ENCODE measurements at places on chromosomes 3 and 15.

GRCh38 chr3:127147291-127147885, 45.5 kb upstream of the PRR23E start:
- no peak for DNase-seq

- no peak for DNase-seq
These were observed 4.1 kb upstream of the CHRNA3 start for GRCh38 chr15:78624651-78625590.

- no peak for DNase-seq
These were observed 27.4 kb downstream of the TASOR start for GRCh38 chr3:56655709-56656108.

GRCh38 chr15:85760049-85760448, 34.7 kb downstream of the KLHL25 start:
- no peak for DNase-seq

DNA sequence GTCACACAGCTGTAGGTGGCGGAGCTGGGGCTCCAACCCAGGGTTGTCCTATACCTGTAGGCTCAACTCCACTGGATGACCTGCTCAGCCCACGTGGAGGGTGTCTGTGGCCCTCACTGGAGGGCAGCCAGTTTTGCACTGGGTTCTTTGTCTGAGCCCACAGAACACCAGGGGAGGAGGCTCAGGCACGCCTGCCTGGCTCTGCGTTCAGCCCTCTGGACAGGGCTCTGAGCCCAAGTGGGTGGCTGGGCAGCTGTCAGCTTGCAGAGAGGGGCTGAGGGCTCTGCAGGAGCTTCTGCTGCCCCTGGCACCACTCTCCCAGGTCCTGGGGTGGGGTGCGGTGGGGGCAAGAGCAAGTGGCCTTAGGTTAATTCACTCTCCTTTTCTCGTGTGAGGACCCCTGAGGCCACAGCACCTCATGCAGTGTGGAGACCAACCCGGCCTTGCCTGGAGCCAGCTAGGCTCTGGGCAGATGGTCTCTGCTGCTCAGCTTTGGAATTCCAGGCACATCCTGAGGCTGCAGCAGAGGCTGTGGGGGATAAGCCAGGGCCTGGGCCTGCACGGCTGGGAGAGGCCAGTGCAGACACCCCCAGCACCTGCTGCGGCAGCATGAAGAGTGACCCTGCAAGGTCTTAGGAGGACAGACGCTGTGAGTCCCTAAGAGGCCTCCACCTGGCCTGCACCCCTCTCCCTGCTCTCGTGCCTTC, 23.5 kb downstream of the DUSP7 start:
- DNase-seq, result no peak

- peak; percentile 43 for DNase-seq
These were observed 175.1 kb downstream of the SHQ1 start for GRCh38 chr3:72673011-72673771.

- DNase-seq, result no peak
These were observed 14.0 kb upstream of the SPINK8 start for GRCh38 chr3:48347500-48347899.

DNA sequence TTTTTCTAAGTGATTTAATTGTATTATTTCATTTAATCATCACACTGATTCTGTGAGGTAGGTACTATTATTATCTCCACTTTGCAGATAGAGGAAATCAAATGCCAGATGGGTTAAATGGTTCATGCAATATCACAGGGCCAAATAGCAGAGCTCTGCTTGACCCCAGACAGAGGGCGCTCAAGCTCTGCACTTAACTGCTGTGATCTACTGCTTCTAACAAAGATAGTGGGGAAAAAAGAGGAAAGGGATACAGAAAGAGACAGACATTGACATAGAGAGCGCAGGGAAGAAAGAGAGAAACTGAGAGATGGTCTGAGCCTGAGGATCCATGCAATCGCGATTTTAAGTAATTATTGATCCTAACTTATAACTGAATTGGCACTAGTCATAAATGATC, 279.1 kb upstream of the THRB start:
- DNase-seq, result peak; percentile 15

- no peak for DNase-seq
These were observed 38.4 kb downstream of the TSC22D2 start for GRCh38 chr3:150446470-150446977.

GRCh38 chr15:67003586-67003985, 61.8 kb upstream of the SMAD3 start:
- no peak for DNase-seq

- DNase-seq, result peak; percentile 33
These were observed 66.4 kb downstream of the DCUN1D1 start for GRCh38 chr3:182913889-182914288.

DNA sequence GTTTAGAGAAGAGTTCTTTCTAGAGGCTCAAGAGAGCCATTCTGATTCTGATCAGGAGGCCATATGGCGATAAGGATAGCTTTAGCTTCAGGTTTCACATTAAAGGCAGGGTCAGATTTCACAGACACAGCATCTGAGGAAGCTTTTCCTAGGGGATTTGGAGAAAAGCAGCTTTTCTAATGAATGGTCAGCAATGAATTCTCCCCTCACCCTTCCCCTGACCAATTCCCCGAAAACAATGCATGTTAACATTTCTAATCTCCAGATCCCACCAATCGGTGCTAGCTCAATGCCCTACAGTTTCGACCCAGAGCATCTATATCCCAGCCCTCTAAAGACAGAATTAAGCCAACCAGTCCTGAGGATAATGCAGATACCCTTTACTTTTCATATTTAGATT, 9.8 kb downstream of the AGBL1 start:
- no peak for DNase-seq

DNA sequence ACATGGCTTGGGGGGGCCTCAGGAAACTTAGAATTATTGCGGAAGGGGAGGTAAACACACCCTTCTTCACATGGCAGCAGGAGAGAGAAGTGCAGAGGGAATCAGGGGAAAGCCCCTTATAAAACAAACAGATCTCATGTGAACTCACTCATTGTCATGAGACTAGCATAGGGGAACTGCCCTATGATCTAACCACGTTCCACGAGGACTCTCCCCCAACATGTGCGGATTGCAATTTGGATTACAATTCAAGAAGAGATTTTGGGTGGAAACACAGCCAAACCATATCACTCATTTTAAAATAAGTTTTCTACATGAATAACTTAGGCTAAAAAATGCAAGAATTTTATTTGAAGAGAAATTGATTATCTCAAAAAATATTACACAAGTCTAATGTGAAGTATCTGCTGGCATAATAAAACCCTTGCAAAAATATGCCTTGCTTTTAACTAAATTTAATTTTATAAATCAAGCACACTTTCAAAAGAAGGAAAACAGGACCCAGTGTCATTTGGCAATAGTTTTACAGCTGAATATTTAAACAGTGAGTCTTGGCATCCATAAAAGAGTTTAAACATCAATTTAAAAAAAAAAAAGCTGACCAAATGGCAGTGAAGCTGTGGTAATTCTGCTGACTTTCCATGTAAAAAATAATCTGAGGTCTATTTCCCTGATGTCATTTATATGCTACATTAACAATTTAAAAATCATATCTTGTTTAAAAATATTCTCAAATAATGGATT, 1057.2 kb downstream of the NAALADL2 start:
- DNase-seq, result no peak

DNA sequence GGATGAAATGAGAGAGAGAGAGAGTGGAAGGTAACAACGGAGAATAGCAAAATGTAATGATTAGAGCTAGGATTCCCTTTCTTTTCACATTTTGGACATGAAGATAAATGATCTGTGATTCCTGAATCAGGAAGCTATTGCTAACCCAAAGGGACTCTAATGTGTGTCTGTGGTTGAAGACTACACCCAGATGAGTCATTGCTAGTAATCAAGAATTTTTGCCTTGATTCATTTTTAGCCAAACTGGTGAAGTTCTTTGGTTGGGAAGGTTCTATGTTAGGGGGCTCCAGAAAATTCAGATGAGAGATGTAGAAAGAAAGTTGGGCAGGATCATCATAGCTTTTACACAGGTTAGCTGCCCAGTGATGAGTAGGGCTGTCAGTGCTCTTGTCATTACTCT, 116.4 kb downstream of the DUT start:
- no peak for DNase-seq

- DNase-seq, result no peak
These were observed 37.0 kb downstream of the STARD9 start for GRCh38 chr15:42612367-42612912.

DNA sequence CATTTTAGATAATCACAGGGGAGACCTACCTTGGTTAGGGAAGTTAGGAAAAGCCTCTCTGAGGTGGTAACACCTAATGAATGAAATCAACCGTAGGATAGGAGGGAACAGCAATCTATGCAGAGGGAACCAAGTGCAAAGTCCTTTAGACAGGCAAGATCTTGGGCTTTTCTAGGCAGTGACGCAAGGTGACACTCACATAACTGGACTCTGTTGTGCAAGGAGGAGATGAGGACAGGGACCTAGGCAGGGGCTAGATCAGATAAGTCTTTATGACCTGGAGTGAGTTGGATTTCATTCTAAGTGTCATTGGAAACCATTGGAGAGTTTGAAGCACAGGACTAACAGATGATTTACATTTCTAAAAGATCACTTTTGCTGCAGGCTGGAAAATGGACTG, 4.6 kb upstream of the LMOD3 start:
- DNase-seq, result no peak

DNA sequence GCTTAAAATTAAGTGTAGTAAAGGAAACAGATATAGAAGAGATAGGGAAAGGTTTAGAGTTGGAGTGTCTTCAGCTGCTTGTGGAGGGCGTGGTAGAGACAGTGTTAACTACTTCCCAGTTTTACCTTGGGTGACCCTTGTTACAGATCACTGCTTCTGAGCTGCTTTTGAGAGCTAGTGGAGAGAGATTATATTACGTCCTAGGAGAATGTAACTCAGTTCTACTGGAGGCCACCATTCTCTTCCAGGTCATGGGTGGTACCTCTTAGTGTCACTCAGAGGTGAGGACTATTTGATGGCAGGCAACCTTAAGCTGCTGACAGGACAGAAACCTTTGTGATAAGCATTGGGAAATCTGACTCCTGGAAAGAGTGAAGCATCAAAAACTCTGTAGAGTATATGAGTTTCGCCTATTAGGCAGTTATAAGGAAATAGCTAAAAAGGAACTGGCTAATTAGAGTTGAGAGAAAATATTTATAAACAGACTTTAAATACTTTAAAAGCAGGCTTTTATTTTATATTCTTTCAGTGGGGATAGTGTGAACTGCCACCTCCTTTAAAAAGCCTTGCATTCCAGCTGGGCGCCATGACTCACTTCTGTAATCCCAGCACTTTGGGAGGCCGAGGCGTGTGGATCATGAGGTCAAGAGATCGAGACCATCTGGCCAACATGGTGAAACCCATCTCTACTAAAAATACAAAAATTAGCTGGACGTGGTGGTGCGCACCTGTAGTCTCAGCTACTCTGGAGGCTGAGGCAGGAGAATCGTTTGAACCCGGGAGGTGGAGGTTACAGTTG, 106.5 kb downstream of the ZNF609 start:
- DNase-seq, result no peak

DNA sequence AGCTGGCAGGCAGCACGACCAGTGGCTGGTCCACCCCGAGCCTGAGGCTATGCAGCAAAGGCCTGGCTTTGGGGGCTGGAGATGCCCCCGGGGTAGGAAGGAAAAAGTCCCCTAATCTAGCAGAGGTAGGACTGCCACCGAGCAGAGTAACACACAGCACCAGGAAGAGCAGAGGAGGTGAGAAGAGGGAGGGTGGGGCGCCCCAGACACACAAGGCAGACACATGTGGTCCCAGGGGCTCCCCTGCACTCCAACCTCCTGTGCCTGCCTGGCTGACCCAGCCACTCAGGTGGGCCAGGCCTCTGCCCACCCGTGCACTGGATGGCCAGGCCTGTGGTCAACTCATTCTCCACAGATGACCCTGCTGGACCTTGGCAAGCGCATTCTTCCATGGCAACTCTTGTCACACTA, 112.4 kb downstream of the ADCY5 start:
- DNase-seq, result no peak

DNA sequence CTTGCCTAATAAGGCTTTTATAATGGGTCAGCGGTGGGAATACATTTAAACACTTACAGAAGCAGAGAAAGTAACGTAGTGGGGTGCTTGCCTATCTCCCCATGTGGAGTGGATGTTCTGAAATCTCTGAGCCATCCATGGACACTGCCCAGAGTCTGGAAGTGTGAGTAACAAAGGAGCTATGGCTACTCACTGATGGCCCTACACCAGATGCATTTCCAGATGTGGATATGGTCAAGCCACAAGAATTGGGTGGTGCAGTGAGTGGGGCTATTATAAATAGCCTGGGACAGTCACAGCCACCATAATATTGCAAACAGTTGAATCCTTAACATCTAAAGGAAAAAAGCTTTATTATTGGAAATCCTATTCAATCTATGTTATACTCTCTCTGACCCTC, 96.6 kb downstream of the CGNL1 start:
- no peak for DNase-seq

DNA sequence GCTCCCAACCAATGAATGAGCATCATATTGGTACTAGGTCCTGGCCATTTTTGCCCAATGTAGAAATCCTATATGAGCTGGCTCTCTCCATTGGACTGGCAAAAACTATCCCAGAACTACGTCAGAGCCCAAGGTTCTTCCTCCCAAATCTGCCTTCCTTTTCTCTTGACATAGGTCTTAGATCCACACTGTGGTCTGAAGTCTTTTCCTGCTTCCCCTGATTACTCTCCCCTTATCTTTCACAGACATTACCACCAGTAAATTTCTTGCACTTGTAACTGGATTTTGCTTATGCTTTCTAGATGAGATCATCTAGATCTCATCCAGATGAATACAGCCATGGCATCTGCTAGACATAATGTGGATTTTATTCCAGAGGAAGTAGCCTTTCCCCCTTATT, 141.2 kb upstream of the GADL1 start:
- no peak for DNase-seq

DNA sequence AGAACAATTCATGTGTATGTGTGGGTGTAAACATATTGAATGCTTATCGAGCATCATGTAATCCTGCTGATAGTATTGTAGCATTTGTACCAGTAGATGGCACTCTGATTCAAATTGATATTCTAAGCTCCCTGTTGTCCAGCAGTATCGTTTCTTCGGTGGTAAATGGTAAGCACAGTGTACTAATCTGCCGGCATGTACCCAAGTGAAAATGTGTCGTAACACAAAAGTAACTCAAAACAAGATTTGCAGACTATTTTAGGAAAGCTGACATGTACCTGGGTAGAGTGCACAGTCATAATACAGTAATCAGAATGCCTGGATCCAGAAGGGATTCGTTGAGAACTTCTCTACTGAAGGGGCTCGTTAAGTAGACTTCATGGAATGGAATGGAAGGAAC, 31.7 kb upstream of the MNS1 start:
- DNase-seq, result peak; percentile 64

DNA sequence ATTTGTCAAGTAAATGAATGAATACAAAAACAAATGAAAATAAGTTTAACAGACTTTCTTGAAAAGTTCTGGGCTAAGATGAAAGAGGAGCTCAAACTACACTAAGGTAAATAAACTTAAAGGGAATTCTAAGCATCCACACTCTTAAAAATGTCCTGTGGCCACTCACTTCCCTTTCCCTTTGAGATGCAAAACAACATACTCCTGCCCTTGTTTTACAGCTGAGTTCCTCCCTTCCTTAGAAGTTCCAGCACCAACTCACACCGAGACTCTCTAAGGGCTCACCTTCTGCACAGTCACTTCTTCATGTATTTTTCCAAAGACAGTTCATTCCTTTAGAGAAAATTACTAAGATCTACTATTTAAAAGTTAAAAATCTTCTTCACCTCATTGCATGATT, 123.3 kb upstream of the CMC1 start:
- no peak for DNase-seq

GRCh38 chr15:40815042-40815698, 7.9 kb upstream of the DNAJC17 start:
- DNase-seq, result no peak

All from GM13976 (cell line).